ENCODE measurements at places on chromosomes 2 and 18. TPM values are rescaled to one million over a fixed set of nuclear protein-coding genes. Genes with fewer than 3 reads are reported as not detected.

EMILIN2 gene
- total RNA-seq, result 12.7 TPM

NEB gene
- 0.21 TPM for total RNA-seq

CFAP65 gene
- total RNA-seq, result 0.21 TPM

DNAH6 gene
- total RNA-seq, result 0.05 TPM

KLHL30 gene
- total RNA-seq, result 0.17 TPM

SGPP2 gene
- total RNA-seq, result 0.55 TPM

CYP20A1 gene
- total RNA-seq, result 9.9 TPM

SPEG gene
- 5.4 TPM for total RNA-seq

DTNA gene
- 0.33 TPM for total RNA-seq

MYO7B gene
- 0.29 TPM for total RNA-seq

PECR gene
- 14.7 TPM for total RNA-seq

TUBB8B gene
- total RNA-seq, result not detected

Measured in A549 treated with GW870086 at 1 μM for 4 hours (cell line).